Stimulated activated CD8-positive, alpha-beta memory T cell treated with anti-CD3 and anti-CD28 coated beads, Interleukin-7, amount 100 ng/mL, for 48 hours (primary cell): ENCODE measurements at places on chromosomes 2 and 18.

DNA sequence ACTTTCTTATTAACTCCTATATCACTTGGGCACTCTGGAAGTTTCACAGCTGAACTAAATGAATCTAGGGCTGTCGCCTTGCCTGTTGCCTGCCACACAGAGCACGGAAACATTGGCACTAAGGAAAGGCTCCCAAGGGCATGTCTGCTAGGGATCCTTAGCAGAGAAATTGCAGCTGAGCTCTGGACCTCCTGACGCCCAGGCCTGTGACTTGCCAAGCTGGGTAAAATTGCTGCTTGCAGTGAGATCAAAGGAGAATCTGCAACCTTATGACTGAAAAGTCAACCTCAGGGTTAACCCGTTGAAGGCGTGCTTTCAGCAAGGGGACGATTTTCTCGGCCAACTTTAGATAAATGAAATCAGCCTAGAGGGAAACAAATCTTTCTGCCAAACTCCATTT lies 189.8 kb downstream of the NCK2 start:
- no peak for DNase-seq

DNA sequence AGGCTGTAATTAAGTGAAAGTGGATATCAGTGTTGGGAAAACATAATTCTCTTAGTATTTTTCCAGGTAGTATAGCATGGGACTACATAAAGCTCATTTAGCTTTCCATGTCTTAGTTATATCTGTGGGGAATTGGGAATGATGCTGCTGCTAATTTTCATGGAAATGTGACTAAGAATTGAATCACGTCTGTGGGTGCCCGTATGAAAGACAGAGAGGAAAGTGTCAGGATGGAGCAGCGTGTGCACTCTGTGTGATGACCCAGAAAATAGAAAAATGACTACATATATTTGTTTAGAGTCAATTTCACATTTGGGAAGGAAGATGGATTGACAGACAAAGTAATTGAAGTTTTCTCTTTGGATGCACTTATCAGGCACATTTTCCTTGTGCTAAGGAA lies 212.1 kb downstream of the PTPRM start:
- no peak for DNase-seq

- no peak for DNase-seq
Measured at GRCh38 chr2:66301022-66301766, 133.7 kb upstream of the MEIS1 start.

DNA sequence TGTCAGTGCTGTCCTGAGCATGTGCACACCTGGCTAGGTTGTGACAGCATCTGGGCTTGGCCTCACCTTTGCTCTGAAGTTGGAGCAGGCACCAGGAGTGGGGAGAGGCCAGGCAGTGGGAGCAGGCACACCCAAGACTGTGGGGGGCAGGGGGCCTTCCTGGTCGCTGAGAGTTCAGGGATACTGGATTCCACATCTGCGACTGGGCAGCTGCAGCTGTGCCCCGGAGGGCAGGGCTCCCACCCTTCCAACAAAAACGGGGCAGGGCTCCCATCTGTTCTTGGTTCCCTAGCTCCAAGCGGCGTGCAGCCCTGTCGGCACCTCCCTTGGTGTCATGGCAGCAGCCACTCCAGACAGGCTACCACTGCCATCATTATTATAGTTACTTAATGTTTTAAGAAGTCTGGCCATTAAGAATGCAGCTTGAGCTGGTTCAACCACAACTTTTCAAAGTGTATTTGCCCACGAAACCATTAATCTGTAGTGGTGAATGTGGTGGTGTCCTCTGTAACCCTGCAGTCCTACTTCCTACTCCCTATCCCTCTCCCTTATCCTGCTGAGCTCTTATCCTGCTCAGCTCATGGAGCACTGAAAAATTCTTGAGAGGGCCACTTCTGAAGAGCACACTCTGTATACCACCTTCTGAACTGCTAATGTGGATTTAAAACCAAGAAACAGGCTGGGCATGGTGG lies 48.0 kb upstream of the RAB1A start:
- DNase-seq = no peak

DNA sequence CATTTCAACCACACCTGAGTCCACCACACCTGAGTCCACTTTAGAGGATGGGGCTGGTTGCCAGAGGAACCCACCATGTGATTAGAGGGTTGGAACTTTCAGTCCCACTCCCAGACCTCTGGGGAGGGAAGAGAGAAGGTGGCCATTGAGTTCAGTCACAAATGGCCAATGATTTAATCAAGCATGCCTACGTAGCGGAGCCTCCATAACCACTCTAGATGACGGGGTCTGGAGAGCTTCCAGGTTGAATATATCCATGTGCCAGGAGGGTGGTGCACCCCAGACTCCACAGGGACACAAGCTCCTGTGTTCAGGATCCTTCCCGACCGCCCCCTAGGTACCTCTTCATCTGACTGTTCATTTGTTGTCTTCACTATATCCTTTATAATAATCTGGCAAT lies 53.3 kb downstream of the CYBRD1 start:
- no peak for DNase-seq

DNA sequence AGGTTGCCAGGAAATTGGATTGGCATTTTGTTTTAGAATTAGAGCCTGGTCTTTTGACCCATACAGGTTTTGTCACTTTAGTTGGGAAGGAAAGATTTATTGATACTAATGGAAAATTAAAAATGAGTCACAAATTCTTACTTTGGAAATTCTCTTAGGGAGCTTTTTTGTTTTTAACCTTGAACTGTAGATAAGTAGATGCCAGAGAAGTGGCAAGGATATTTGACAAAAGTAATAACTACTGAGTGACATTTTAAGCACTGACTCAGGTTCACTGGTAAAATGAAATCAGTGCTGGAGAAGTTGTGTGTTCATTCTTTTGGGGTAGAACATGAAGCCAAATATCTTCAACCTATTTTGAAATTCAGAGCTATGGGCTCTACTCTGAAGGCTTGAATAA lies 56.5 kb downstream of the LDLRAD4 start:
- DNase-seq = no peak

GRCh38 chr2:102505290-102505689 lies 32.3 kb downstream of the SLC9A4 start:
- DNase-seq = no peak

GRCh38 chr2:108235577-108235976 lies 4.2 kb upstream of the SULT1C3 start:
- no peak for DNase-seq

- DNase-seq = no peak
Measured at GRCh38 chr2:233486357-233486756, 80.2 kb downstream of the USP40 start.

GRCh38 chr2:145875016-145875415 lies 1355.1 kb upstream of the ZEB2 start:
- no peak for DNase-seq

DNA sequence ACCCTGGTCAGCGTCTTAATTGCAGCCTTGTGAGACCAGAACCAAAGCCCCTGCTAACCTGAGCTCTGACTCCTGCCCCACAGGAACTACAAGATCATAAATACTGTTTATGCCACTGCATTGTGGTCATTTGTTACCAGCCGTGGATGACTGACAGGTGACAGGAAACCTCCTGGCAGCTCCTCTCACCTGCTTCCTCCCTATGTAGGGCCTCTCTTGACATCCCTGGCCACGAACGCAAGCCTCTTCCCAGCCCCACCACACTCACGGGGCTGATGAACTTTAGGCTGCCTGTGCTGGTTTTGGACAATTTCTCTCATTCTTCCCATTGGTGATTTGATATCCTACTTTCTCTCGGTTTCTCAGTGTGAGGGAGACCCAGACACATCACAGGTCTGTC lies 357.2 kb upstream of the MYT1L start:
- no peak for DNase-seq

GRCh38 chr2:30380824-30381223 lies 66.2 kb upstream of the LCLAT1 start:
- DNase-seq = no peak

GRCh38 chr2:168594778-168595177 lies 138.7 kb downstream of the CERS6 start:
- no peak for DNase-seq

- DNase-seq = no peak
Measured at GRCh38 chr2:8058652-8059051, 623.2 kb upstream of the ID2 start.

DNA sequence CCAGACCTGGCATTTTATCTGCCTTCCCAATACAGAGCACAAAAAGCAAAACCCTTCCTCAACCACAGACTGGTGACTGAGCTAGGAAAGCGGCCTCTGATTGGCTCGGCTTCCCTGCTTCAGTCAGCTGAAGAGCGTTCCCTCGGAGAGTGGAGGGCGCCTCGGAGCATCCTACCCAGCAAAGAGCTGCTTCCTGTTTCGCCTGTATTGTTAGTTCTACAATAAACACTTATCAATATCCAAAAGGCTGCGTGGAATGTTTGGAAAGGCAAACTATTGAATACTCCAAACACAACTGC lies 125.0 kb downstream of the CACNB4 start:
- DNase-seq = no peak

- DNase-seq = no peak
Measured at GRCh38 chr2:46798041-46798440, 117.6 kb downstream of the MCFD2 start.

DNA sequence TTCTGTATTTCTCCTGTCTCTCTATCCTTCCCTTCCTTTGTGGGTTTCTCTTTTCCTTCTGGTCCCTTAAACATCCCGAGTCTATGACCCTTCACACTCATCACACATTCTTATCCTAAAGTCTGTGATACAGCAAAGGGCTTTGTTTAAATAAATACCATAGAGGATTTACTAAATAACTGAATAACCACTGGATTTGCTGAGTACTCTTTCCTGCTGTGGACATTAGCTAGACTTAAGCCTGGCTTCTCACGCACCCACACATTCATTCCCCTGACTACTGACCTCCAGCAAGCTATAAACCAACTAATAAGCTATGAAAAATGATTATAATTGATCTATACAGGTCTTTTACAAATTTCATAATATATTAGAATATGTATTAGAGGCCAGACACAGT lies 76.6 kb downstream of the COL4A3 start:
- no peak for DNase-seq

DNA sequence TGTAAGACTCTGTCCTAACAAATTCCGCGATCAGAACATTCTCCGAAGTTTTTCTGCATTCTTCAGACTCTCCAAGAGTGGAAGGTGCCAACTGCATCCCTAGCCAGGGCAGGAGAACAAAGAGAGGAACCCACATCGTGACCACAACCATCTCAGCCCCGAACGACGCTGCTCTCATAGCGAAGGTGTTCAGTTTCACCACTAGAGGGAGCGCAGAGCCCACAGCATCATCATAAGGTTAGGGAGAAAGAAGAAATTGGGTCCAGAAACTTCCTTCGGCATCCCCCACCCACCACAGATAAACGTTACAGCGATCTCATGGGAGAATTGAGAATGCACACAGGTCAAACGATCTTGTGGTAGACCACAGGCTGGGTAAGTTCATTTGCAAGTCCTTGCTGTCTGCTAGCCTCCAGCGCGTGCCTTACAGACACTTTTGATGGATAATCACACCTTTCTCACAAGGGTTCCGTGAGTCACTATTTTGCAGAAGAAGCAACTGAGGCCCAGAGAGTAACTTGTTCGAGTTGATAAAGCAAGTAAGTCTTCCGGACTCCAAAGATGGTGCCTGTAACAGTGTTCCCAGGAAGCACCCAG lies 53.7 kb upstream of the ARL4C start:
- DNase-seq = peak; percentile 7

DNA sequence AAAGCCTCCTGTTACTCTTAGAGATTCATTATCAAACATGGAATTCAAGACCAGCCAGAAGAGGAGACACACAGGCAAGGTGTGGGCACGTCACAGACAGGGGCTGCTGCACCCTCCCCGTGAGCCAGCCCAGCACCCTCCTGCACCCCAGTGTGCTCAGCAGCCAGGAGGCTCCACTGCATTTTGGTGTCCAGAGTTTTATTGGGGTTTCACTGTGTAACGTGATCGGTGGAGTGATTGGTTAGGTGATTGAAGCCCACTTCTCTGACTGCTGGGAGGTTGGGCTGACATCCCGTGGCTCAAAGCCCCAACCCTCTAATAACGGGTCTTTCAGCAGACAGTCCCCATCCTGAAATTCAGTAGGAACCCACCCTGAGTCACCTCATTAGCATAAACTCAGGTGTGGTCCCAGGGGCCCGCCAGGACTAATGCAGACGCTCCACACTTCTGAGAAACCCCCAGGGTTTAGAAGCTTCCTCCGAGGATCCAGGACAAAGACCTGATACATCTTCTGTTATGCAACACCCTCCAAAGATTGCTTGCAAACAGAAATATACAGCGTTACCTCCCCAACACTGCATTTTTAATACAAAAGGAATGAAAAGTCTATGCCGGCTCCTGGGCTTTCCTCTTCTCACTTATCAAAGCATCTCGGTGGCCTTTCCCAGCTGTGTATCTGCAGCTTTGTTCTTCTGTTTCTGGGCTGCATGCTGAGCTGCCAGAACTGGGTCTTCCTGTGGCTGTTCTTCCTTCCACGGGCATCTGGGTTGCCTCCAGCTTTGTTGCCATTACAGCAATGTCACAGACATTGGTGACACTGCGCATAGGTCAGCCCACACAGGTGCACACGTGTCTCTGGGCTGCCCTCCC lies 43.7 kb upstream of the SNED1 start:
- no peak for DNase-seq

GRCh38 chr2:128464456-128464855 lies 145.8 kb upstream of the HS6ST1 start:
- no peak for DNase-seq

DNA sequence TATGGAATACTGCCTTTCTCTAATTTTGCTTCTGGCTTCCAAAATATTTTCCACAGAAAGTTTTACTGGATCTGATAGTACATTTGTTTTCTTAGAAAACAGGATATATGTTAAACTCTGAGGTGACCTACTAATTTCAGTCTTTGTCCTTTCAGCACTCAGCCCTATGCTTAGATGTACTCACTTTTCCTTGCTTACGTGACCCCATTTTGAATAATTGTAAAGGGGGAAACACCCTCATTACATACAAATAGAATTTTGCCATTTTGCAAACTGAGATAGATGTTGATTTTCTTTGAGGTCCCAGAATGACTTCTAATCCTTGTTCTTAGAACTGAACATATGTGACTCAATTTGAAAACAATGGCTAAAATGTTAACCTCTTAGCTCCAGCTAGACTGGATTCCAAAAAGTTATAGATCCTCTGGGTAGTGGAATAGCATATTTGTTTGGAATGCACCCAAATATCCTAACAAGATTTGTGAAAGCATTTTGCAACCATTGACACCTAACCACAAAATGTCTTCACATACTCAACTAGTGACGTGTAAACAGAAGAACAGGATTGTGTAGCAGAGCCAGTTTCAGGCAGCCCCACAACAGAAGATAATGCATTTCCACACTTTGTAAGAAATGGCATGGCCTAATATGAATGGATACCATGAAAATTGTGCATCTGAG lies 44.8 kb upstream of the EHBP1 start:
- no peak for DNase-seq

- no peak for DNase-seq
Measured at GRCh38 chr2:201969241-201969937, 64.3 kb upstream of the FZD7 start.
